ENCODE measurements at places on chromosomes 1 and 21.

DNA sequence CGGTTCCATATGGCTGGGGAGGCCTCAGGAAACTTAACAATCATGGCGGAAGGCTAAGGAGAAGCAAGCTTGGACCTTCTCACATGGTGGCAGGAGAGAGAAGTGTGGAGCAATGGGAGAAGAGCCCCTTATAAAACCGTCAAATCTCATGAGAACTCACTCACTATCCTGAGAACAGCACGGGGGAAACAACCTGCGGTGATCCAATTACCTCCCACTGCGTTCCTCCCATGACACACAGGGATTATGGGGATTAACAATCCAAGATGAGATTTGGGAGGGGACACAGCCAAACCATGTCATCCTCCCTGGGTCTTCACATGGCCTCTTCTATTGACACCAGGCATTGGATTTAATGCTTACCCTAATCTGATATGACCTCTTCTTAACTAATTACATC lies 455.1 kb upstream of the VAMP3 start:
- H3K27me3 ChIP-seq: peaks cover 1% of the 10 kb centered on the region
- H3K4me3 ChIP-seq: no peak overlapping the region
- H3K36me3 ChIP-seq: no peaks in the 10 kb centered on the region

GRCh38 chr1:209611771-209612570 lies 28.5 kb downstream of the CAMK1G start:
- peak overlapping the region; percentile 43 for H3K4me3 ChIP-seq
- H3K27ac ChIP-seq: peak overlapping the region; percentile 71
- no peaks in the 10 kb centered on the region for H3K27me3 ChIP-seq
- DNase-seq: peak; percentile 53

DNA sequence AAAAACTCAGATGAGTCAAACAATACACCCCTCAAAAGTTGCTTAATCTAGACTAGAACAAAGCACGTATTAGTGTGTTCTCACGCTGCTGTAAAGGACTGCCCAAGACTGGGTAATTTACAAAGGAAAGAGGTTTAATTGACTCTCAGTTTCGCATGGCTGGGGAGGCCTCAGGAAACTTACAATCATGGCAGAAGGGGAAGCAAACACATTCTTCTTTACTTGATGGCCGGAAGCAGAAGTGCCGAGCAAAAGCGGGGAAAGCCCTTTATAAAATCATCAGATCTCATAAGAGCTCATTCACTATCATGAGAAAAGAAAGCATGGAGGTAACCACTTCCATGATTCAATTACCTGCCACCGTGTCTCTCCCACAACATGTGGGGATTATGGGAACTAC lies 10.1 kb downstream of the JAM2 start:
- no peaks in the 10 kb centered on the region for H3K4me1 ChIP-seq
- no peak for DNase-seq
- H3K4me3 ChIP-seq: no peak overlapping the region

DNA sequence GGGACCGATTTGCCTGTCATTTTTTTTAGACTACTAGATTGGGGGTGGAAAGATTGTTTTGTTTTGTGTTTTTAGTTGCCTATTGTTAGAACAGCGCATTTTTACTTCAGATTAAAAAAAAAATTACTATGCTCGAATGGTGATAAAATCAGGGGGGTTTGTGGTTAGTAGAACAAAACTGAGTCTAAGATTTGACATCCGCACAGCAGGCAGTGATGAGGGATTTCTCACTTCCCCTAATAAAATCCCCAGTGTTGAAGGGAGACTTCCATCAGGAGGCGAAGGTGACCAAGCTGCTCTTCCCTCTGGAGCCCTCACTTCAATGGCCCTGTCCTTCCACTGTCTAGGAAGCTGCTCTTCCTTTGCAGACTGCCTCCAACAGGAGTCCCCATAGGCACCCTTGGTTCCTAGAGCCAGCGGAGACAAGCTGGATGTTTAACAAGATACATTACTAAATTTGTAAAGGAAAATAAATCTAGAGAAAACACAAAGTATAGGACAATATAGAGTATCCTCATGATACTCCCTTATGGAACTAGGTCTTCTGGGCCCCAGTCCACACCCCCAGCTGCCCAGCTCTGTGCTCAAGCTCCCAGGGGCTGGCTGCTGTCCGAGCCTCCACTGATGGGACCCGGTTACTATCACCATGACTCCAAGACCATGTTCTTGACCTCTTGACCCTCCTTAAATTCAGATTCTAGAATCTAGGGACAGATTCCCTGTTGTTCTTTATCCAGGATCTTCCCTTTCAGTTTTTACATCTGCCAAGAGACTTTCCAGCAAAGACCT lies 31.0 kb downstream of the TENT5C start:
- H3K36me3 ChIP-seq: no peaks in the 10 kb centered on the region
- DNase-seq: no peak
- peaks cover 40% of the 10 kb centered on the region for H3K27me3 ChIP-seq
- H3K27ac ChIP-seq: no peak overlapping the region

- peaks cover under 1% of the 10 kb centered on the region for H3K36me3 ChIP-seq
- peak overlapping the region; percentile 85 for H3K27ac ChIP-seq
- no peak for DNase-seq
- H3K4me3 ChIP-seq: peak overlapping the region; percentile 85
- no peaks in the 10 kb centered on the region for H3K27me3 ChIP-seq
- H3K4me1 ChIP-seq: peaks cover 55% of the 10 kb centered on the region
Observed at GRCh38 chr1:174965362-174966007, 34.3 kb upstream of the CACYBP start.

DNA sequence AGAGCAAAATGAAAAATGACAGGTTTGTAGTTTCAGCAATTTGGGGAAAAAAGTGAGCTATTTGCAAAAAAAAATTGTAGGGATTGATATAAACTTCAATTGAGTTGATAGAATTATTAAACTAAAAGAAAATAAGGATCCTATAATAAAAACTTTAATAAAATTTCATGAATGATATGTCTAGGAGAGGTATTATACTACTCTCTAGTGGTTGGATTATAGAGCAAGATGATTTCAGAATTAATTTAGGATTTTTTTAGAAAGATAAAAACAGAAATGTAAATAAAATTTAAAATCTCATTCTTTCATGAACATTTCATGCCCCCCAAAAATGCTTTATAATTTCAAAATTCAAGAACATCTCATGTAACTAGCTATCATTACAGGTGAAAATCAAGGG lies 430.4 kb downstream of the DSCAM start:
- no peak overlapping the region for H3K27ac ChIP-seq
- no peak overlapping the region for H3K4me3 ChIP-seq
- no peak for DNase-seq

DNA sequence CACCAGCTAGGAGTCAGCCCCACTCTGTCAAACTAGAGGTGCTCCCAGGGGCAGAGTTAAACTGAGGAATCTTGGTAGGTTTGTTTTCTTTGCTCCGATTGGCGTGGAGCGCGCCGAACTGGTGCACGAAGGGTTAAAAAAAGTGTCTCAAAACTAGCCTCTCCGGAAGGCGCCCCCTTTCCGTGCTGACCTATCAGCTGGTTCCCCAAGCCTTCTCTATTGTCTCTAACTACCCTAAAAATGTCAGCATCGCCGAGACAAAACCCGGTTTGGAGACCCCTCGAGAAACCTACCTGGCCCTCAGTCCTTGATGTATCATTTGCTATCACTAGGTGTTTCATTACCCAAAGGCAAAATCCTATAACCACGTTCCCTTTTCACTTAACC lies 2.2 kb downstream of the TGFB2 start:
- no peak for DNase-seq
- H3K27ac ChIP-seq: no peak overlapping the region
- H3K4me1 ChIP-seq: peaks cover 21% of the 10 kb centered on the region
- no peak overlapping the region for H3K4me3 ChIP-seq
- H3K27me3 ChIP-seq: peaks cover 50% of the 10 kb centered on the region
- peaks cover 2% of the 10 kb centered on the region for H3K36me3 ChIP-seq

DNA sequence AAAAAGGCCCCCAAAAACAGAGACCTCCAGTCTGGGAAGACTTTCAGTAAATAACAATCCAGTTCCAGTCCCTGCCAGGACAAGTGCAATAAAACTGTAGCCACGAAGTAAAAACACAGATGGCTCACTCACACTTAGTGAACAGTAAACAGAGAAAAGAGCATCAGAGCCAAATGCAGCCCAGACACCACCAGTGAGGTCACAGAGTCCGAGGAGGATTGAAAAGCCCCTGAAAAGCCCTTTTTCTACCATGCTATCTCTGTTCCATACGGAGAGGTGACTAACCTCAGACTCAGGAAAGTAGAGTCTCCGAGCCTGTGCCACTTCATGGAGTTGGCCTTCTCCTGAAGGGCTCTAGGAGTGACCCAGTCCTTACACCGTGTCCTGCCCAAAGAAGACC lies 84.5 kb downstream of the COLGALT2 start:
- no peak overlapping the region for H3K27ac ChIP-seq
- peaks cover 11% of the 10 kb centered on the region for H3K4me1 ChIP-seq
- DNase-seq: no peak
- peaks cover 3% of the 10 kb centered on the region for H3K36me3 ChIP-seq

DNA sequence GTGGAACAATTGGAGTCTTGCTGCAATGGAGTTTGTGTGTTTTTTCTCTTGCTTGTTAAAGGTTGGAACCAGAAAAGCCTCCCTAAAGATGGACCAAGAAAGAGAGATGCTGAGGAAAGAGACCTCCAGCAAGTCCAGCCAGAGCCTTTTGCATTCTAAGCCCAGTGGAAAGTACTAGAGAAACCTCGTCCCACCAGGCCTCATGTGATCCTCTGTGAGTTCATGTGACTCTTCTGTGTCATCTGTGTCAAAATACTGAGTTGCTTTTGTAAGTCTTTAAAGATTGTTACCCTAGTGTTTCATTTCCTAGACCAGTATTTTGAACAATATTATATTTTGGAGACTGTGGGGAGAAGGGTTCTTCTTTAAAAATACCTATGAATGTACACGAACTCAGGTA lies 12.5 kb upstream of the EFHD2 start:
- peaks cover 2% of the 10 kb centered on the region for H3K27me3 ChIP-seq
- H3K36me3 ChIP-seq: peaks cover 3% of the 10 kb centered on the region
- H3K4me3 ChIP-seq: no peak overlapping the region

GRCh38 chr1:184112176-184112948 lies 60.8 kb downstream of the TSEN15 start:
- no peak overlapping the region for H3K4me3 ChIP-seq
- H3K36me3 ChIP-seq: no peaks in the 10 kb centered on the region
- no peaks in the 10 kb centered on the region for H3K27me3 ChIP-seq
- H3K4me1 ChIP-seq: peaks cover 4% of the 10 kb centered on the region
- DNase-seq: no peak
- H3K27ac ChIP-seq: no peak overlapping the region

GRCh38 chr1:81237473-81238089 lies 563.2 kb upstream of the ADGRL2 start:
- H3K4me1 ChIP-seq: no peaks in the 10 kb centered on the region
- peak overlapping the region; percentile 13 for H3K4me3 ChIP-seq
- no peaks in the 10 kb centered on the region for H3K36me3 ChIP-seq

DNA sequence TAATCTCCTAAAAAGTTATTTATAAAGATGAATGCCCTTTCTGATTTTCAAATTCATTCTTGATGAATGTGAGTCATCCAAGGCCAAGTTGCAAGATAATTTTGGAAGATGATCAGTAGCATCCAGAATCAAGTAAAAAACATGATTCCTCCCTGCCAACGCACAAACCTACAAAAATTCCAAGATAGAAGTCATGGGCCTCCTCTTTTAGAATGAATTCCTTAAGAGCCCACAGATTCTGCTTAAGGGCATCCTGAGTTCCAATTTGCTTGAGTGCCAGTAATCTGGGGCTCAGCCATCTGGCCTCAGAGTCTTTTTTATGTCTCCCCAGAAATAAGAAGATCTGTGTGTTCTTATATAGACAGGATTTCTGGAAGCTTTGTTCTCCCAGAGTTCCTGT lies 23.2 kb upstream of the SPATA6 start:
- no peaks in the 10 kb centered on the region for H3K27me3 ChIP-seq
- no peak overlapping the region for H3K27ac ChIP-seq
- H3K4me3 ChIP-seq: no peak overlapping the region
- no peak for DNase-seq

DNA sequence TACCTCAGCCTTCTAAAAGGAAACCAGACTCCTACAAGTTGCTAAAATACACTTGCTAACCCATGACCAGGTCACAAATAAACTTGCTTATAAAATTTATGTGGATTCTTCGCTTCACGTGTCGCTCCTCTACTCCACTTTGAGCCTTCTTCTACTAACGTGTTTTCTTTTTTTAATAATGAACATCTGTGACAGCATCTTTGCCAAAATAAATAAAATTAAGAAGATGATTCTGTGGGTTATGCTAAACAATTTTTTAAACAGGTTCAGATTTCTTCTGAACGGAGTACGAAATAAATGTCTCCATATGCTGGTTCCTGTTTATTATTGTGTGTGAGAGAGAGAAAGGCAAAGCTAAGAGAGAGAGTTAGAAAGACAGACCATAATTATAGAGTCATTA lies 735.8 kb downstream of the LTN1 start:
- H3K4me1 ChIP-seq: no peaks in the 10 kb centered on the region
- H3K27me3 ChIP-seq: peaks cover 1% of the 10 kb centered on the region
- no peaks in the 10 kb centered on the region for H3K36me3 ChIP-seq
- no peak for DNase-seq
- H3K4me3 ChIP-seq: no peak overlapping the region
- no peak overlapping the region for H3K27ac ChIP-seq

DNA sequence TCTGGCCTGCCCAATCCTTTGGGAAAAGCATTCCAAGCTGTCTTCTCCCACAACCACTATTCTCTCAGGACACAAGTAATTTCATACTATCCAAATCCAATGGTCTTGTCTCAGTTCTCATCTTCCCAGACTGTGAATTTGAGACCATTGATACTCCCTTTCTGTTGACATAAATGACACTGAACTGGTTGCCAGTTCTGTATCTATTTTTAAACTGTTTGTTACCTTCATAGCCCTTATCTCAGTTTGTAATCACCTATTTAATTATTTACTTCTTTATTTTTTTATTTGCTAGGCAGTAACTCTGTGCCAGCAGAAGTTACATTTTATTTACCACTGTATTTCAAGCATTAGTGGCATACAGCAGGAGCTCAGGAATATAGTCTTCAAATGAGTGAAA lies 24.0 kb downstream of the TCEANC2 start:
- DNase-seq: no peak
- no peaks in the 10 kb centered on the region for H3K27me3 ChIP-seq
- H3K27ac ChIP-seq: no peak overlapping the region
- H3K4me3 ChIP-seq: no peak overlapping the region
- H3K4me1 ChIP-seq: peaks cover 7% of the 10 kb centered on the region
- H3K36me3 ChIP-seq: peaks cover 5% of the 10 kb centered on the region

GRCh38 chr21:30306884-30307283 lies 13.2 kb downstream of the KRTAP26-1 start:
- H3K27me3 ChIP-seq: no peaks in the 10 kb centered on the region
- no peak for DNase-seq
- H3K27ac ChIP-seq: no peak overlapping the region
- H3K36me3 ChIP-seq: no peaks in the 10 kb centered on the region

GRCh38 chr1:206734499-206735142 lies 36.0 kb upstream of the IL19 start:
- H3K4me3 ChIP-seq: no peak overlapping the region
- H3K27me3 ChIP-seq: no peaks in the 10 kb centered on the region
- peaks cover 46% of the 10 kb centered on the region for H3K4me1 ChIP-seq

GRCh38 chr1:110634455-110635311 lies 28.5 kb upstream of the KCNA2 start:
- peaks cover 4% of the 10 kb centered on the region for H3K36me3 ChIP-seq
- peak overlapping the region; percentile 91 for H3K27ac ChIP-seq
